ENCODE measurements at places on chromosomes 5 and 9.
A peak's percentile ranks its signal among the peaks of the same experiment; 100 is the strongest.

DNA sequence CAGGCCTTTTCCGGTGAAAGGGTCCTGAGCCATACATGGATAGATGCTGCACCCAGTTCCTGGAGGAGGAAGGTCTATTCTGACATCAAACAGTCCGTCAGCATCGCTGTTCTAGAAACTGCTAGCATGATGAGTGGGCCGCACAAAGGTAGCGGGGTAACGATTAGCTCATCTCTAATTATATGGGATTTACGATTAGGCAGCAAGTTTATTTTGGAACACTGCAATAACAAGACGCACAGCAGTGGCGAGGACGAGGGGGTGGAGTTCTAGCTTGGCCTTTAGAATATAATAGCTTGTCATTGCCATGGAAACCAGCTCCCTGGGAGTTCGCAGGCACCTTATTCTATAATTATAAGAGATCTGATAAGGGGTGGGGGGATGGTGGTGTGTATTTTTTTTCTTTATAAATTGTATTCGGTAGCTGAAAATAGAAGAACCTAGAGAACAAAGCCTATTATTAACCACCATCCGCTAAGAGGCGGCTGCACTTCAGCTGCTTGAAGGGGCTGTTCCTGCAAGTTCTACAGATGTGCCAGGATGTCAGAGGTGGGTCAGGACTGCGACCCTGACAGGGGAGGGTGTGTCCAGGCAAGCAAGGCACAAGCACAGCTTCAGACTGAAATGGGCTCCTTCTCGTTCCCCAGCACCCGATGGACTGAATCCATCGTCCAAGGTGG is 311.0 kb downstream of the AGTPBP1 start:
- no peak for DNase-seq

DNA sequence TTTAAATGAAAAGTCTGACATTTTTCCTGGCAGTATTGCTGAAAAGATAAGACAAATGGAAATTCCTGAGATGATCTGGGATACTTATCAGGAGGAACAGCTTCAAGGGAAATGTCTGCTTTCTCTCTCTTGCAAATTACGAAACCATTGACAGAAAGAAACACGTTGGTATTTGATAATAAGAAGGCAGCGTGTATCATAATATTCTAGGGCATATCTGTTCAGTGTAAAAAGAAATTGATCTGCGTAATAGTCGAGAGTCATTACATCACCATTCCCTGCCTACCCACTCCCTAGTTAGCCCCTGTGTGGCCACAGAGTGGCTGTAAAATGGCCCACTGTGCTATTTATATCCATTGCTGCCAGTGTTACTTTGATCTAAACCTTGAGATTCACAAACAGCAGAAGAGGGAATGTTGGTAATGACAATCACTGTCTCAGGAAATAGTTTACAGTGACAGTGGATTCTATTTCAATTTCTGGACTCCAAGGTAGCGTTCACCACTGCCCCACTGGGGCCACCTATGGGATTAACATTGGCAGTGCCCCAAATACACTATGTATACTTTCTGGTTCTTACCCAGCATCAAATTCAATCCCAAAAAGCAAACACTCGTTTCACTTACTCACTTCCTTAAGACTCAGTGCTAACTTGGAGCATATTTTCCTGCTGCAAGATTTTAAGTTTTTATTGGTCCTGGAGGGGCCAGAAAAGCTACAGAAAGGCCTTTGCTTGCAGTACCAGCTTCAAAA is 133.4 kb upstream of the GAS1 start:
- DNase-seq, result no peak

- DNase-seq, result no peak
Measured at GRCh38 chr5:163658702-163659567, 153.5 kb downstream of the MAT2B start.

DNA sequence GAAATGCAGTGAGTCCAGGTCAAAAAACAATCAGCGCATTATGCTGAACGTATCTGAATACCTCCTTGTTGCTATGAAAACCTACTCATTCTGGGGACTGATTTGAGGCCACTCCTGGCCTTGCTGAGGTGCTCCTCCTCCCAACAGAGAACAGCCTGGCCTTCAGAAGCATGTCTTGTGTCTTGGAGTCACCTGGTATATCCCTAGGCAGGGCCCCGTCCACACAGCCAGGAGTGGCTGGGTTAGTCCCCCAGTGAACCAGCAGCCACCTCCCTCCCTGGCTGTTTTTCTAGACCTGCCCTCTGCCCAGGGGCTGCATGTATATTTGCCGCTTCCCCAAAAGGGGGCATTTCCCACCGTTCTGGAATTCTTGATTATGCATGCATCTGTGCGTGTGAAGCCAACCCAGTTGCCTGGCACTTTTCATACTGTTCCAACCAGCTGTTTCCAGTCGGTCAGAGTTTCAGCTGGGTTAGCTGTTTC is 99.2 kb upstream of the SPATA31C2 start:
- DNase-seq, result no peak

- DNase-seq, result no peak
Measured at GRCh38 chr5:122971333-122971732, 65.2 kb downstream of the PPIC start.

DNA sequence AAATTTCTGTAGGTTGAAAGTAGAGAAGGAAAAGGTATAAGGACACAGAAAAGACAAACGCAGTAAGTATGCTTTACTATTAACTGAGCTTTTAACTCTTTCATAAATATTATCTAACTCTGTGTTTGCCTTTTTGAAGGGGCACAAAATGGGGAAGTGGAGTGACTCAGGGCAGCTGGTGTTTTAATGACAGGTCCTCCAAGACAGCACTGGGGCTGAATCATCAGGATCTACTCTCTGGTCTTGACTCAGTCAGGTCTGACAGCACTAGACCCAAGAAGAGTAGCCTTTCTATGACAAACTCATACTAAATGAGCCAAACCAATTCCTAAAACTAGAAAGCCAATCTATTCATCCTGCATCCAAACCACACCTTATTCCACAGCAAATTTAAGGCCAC is 102.2 kb downstream of the APTX start:
- no peak for DNase-seq

DNA sequence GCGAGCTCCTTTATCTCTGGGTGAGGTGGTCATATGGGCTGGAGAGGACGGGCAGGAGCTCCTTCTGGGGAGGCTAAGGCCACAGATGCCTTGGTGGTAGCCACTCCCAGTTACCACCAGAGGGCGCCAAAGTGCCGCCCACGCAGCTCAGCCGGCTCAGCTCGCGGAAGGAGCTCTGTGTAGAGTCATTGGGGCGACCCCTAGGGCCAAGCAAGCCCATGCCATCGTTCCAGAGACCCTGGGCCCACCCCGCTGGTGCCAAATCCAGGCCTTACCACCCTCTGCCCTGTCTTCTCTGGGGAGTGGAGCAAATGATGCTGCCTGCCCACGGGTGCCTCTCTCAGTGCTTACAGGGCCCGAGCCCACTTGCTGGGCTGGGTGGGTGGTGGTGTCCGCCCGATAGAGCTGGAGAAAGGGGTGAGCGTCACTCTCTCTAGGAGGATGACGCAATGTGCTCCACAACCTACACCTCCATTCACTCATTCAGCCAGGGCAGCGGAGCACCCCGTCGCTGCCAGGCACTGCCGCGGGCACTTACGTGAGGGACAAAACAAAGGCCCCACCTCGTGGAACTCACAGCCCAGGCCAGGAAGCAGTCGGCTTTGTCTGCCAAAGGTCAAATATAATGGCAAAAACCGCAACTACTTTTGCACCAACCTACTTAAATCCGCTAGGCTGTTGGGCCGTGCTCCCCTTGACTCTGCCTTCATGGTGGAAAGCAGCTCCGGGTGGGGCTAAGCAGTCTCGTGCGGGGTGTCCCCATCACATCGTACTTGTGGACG is 13.8 kb downstream of the TSPAN17 start:
- peak; percentile 79 for DNase-seq

DNA sequence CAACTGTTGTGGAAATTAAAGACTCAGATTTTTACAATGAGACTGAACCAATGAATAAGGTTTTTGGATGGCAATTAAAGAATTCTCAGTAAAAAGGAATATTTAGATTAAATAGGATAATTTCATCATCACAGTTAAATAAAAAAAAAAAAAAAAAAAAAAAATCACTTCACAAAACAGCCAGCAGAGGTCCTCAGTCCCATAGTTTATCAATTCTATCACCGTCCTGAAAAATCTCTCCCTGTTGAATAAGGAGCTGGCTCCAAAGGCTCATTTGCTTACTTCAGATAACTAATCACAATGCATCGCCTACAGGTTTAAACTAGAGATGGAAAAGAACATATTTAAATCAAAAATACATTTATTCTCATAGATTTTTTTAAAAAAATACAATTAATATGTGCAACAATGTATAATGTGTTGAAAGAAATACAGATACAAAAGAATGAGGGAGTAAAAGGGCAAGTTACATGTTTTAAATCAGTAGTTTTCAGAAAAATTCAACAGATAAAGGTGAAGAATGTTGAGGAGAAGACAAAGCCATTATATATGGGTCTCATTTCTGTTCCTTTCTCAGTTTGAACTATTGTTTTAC is 175.8 kb upstream of the CHD1 start:
- DNase-seq, result peak; percentile 17

- peak; percentile 29 for DNase-seq
Measured at GRCh38 chr5:1564182-1564748, 40.5 kb upstream of the LPCAT1 start.

GRCh38 chr5:75951158-75951557 is 132.0 kb upstream of the SV2C start:
- no peak for DNase-seq

GRCh38 chr5:35820735-35821134 is 36.0 kb upstream of the IL7R start:
- no peak for DNase-seq

- peak; percentile 79 for DNase-seq
Measured at GRCh38 chr5:78360924-78361630, 660 bp downstream of the SCAMP1 start.

- DNase-seq, result no peak
Measured at GRCh38 chr9:137612741-137613142, 6.1 kb upstream of the EHMT1 start.

DNA sequence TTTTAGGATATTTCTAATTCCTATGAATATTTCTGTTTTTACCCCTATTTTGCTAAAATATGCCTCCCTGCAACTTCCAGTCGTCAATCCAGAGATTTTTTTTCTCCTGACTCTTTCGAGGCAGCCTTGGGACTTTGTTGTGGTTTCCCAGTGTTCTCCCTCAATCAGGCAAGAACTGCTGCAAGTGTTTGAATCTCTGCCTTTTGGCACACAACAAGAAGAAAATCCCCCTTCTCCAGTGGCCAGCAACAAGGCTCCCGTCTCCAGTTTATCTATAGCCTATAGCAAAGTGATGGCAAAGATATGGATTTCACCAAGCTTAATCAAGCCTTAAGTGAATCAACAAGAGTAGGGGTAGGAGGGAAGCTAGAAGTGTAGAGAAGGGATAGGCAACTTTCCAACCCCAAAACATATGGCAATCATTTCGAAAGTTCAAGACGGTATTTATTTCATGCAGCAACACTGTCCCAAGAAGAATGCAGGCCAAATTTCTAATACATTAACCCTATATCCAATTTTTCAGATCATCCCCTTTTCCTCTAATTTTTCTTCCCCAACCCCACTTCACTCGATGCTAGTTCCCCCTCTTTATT is 37.7 kb upstream of the PAPPA start:
- DNase-seq, result no peak

Data from CD4-positive, alpha-beta T cell treated with Interleukin-21 for 1 hour (primary cell).